Muscle of arm (tissue), 14 donors: ENCODE measurements at places on chromosomes 2 and 18. TPM values are rescaled to one million over a fixed set of nuclear protein-coding genes. Genes with fewer than 3 reads are reported as not detected.

The NPPC gene
- 3.9 TPM for polyA plus RNA-seq

The TDRD15 gene
- polyA plus RNA-seq, result not detected

The LYG1 gene
- 2.2 TPM for polyA plus RNA-seq

The EFR3B gene
- 4.4 TPM for polyA plus RNA-seq

The APLF gene
- 1.9 TPM for polyA plus RNA-seq

The RND3 gene
- polyA plus RNA-seq, result 139 TPM

The IL1R1 gene
- 20.0 TPM for polyA plus RNA-seq

The NEUROD1 gene
- not detected for polyA plus RNA-seq

The HNMT gene
- polyA plus RNA-seq, result 28.7 TPM

The PPP1R7 gene
- polyA plus RNA-seq, result 79.7 TPM

The ATOH8 gene
- 14.3 TPM for polyA plus RNA-seq

The FOXI3 gene
- polyA plus RNA-seq, result 0.08 TPM

The DCDC2C gene
- polyA plus RNA-seq, result 0.33 TPM

The DOK6 gene
- polyA plus RNA-seq, result 3.2 TPM

The RAMP1 gene
- polyA plus RNA-seq, result 33.2 TPM

The DSC2 gene
- 5.5 TPM for polyA plus RNA-seq

The ME2 gene
- polyA plus RNA-seq, result 33.7 TPM

The SLC14A1 gene
- polyA plus RNA-seq, result 0.72 TPM

The MARCHF4 gene
- polyA plus RNA-seq, result 0.15 TPM

The FSIP2 gene
- polyA plus RNA-seq, result 3.0 TPM

The FZD7 gene
- polyA plus RNA-seq, result 30.3 TPM

The MAP3K19 gene
- not detected for polyA plus RNA-seq

The ACTG2 gene
- 4.6 TPM for polyA plus RNA-seq

The KCNS3 gene
- polyA plus RNA-seq, result 10.9 TPM

The CAPN13 gene
- polyA plus RNA-seq, result 0.11 TPM

The ASAP2 gene
- 19.9 TPM for polyA plus RNA-seq

The RUFY4 gene
- not detected for polyA plus RNA-seq

The SPR gene
- polyA plus RNA-seq, result 4.0 TPM

The FEV gene
- polyA plus RNA-seq, result 0.17 TPM

The CAPN14 gene
- not detected for polyA plus RNA-seq

The G6PC2 gene
- polyA plus RNA-seq, result not detected

The EPB41L3 gene
- 134 TPM for polyA plus RNA-seq

The SETBP1 gene
- polyA plus RNA-seq, result 21.3 TPM

The ZNF385B gene
- polyA plus RNA-seq, result 25.3 TPM

The STEAP3 gene
- 19.7 TPM for polyA plus RNA-seq

The IL1RL2 gene
- polyA plus RNA-seq, result 0.50 TPM

The CMPK2 gene
- 3.7 TPM for polyA plus RNA-seq

The PRSS56 gene
- 1.6 TPM for polyA plus RNA-seq

The NT5DC4 gene
- polyA plus RNA-seq, result not detected

The TMEM178A gene
- 14.2 TPM for polyA plus RNA-seq

The NDUFS1 gene
- polyA plus RNA-seq, result 92.5 TPM

The MSTN gene
- polyA plus RNA-seq, result 55.4 TPM

The SLC20A1 gene
- polyA plus RNA-seq, result 24.8 TPM

The NIFK gene
- polyA plus RNA-seq, result 98.2 TPM

The ANXA4 gene
- polyA plus RNA-seq, result 33.8 TPM

The REG3G gene
- not detected for polyA plus RNA-seq

The GPATCH11 gene
- not detected for polyA plus RNA-seq

The MOGAT1 gene
- not detected for polyA plus RNA-seq

The LGALSL gene
- polyA plus RNA-seq, result 21.2 TPM

The ZNF516 gene
- polyA plus RNA-seq, result 38.7 TPM

The AQP12B gene
- 1.3 TPM for polyA plus RNA-seq
